ENCODE measurements at places on chromosomes 13 and 19.

GRCh38 chr13:107124730-107125129 is 556.8 kb upstream of the ARGLU1 start:
- no peak for DNase-seq

GRCh38 chr19:49104229-49104864 is 9.8 kb upstream of the LIN7B start:
- no peak for DNase-seq

GRCh38 chr13:109809216-109809932 is 23.0 kb upstream of the IRS2 start:
- DNase-seq: no peak

DNA sequence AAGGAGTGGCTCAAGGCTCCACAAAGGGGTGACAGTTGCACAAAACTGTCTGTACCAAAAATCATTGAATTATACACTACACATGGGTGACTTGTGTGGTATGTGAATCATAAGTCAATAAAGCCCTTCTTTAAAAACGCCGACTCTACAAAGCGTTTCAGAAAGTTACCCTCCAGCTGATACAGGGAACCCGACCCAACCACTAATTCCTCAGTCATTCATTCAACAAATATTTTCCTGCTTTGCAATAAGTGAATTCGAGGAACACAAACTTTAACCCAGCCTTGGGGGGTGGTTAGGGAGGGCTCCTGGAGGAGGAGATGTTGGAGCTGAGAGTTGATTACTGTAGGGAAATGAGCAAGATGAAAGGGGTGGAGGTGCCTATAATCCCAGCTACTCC is 32.0 kb downstream of the LTBP4 start:
- no peak for DNase-seq

GRCh38 chr19:15551293-15552004 is 43.1 kb downstream of the CYP4F22 start:
- DNase-seq: no peak

DNA sequence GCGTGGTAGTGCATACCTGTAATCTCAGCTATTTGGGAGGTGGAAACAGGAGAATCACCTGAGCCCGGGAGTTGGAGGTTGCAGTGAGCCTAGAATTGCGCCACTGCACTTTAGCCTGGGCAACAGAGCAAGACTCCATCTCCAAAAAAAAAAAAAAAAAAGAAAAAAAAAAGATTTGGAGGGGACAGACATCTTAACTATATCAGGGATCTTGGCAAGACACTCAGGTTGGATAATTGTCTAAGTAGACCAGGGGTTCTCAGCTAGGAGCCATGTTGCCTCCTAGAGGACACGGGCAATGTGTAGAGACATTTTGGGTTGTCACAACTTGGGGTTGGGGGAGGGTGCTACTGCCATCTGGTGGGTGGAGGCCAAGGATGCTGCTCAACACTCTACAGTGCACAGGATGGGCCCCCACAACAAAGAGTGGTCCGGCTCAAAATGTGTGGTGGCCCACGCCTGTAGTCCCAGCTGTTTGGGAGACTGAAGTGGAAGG is 1.9 kb upstream of the ZNF580 start:
- DNase-seq: no peak

All from spinal cord (tissue), 10 donors.